ENCODE measurements at places on chromosomes 12 and 14.

DNA sequence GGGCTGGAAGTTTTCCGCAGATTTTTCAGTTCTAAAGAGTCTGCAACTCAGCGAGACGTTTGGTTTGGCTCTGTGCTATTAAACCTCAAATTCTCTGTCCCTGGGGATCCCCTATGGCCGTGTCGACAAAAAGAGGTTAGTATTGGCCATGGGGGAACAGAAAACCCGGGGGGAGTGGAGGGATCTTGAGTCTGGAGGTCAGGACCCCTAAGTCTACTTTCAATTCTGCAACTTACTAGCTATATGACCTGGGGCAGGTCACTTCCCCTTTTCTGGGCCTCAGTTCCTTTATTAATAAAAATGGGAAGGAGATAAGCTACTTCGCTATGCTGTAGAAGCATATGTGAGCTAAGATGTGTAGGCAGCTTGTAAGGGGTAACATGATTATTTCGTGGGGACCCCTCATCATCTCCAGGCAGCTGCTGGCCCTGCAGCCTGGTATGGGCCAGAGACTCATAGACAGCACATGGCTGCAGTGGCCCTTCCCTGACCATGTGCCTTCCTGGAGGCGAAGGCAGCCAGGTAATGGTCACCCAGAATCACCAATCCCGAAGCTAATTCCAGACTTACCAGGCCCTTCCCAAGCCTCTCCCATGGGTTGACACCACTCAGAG, 8.6 kb downstream of the ASB2 start:
- no peak for DNase-seq

DNA sequence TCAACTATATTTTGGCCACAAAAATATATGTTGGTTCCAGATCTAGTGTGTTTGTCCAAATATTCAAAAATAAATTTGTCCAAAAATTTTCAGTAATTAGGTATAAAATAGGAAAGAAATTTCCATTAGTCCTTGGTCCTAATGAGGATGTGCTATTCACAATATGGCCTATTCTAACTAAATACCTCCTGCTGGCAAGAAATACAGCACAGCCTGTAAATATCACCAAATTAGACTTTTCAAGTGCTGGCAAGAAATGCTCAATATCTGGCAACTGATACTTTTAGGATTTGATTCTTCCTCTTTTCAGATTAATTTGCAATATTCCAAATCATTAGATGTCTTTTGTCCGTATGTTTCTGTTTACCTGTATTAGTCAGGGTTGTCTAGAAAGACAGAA, 1446.2 kb downstream of the LRFN5 start:
- DNase-seq: no peak

DNA sequence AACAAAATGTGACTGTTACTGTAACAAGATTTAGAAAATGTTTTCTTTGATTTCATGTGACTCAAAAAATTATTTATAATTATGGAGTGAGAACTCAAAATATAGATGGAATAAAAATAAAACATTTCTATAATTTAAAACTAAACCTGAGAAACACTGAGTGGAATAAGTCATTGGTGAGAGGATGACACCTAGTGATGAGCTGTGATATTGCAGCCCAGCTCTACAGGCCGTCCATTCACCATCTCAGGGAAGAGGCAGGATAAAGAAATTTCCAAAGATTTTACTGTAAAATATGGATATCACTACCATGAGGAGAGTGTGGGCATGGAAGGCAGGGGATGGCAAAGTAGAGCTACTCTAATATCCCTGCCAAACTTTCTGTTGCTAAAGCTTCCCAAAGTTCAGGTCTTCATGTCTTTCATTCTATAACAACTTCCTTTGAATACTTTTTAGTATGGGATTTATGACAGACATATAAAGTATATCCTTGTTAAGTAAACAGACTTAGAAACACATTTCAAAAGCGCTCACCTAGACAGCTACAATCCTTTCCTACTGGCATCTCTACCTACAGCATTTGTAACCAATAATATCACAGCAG, 308.0 kb downstream of the ITPR2 start:
- DNase-seq: no peak

DNA sequence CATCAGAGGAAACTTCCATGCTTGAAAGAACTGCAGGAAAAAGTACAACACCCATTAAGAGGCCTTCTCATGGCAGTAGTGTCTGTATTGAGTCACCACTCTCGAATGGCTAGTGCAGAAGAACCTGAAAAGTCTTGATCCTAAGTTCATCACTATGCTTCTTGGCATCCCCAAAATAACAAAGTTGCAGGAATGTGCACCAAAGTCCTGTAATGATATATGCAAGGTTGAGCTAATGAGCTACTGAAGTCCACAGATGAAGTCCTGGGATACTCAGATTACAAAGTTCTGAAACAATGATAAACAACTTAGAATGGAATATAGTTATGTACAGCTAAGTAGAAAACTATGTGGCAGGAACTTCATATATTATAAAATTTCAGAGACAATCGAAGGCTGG, 545.4 kb downstream of the FOXG1 start:
- no peak for DNase-seq

GRCh38 chr12:75662511-75663159, 151.2 kb upstream of the KRR1 start:
- DNase-seq: no peak

GRCh38 chr12:57146961-57147944, at the start of gene LRP1-AS:
Gene LRP1-AS (minus strand): TSS chr12:57147619.
- no peak for DNase-seq

DNA sequence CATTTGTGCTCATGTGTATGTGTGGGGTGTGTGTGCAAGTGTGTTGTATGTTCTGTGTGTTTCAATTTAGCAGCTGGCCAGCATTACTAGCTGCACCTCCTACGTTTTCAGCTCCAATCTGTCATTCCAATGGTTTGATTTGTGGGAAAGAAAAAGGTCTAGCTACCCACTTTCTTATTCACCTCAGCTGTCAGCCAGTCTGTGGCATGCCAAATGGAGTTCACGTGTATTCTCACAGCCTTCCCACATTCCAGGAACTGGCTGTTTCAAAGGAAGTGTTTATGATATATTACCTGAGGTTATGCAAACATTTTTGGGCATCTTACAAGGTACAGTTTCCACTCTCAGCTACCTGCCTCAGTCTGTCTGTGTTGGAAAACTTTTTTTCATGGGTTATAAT, 220.2 kb upstream of the CPNE8 start:
- DNase-seq: no peak

- no peak for DNase-seq
Observed at GRCh38 chr12:1660304-1661187, 30.3 kb upstream of the ADIPOR2 start.

GRCh38 chr12:132523576-132524331, 33.8 kb downstream of the FBRSL1 start:
- DNase-seq: peak; percentile 60

DNA sequence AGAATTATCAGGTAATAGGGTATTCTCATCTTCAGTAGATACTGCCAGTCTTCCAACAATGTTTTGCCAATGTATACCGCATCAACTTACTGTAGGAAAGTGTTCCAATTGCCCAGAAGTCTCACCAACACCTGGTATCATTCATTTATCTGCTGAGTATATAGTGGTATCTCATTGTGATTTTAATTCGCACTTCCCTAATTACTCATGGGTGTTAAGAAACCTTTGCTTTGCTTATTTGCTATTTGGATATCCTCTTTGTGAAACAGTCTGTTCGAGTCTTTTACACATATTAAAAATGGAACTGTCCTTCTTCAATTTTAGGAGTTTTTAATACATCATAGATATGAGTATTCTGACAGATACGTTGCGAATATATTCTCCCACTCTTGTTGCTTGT, 6.1 kb downstream of the TM7SF3 start:
- DNase-seq: no peak

DNA sequence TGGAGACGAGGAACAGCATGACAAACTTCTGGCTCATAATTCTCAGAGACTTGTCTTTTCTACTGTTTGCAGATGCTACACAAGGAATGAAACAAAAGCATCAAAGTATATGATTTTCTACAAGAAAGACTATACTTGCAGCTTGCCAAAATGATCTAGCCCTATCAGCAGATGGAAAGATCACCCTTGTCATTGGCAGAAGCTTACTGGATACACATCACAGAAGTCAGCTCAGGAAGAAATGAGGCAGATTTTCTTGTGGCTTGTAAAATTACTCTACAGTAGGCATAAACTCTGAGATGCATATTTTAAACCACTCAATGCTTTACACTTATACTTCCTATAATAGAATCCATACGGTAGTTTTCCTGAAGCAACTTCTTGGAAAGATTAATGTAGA, 20.6 kb downstream of the E2F7 start:
- no peak for DNase-seq

- peak; percentile 76 for DNase-seq
Observed at GRCh38 chr14:61503167-61503801, 181.9 kb downstream of the PRKCH start.

GRCh38 chr14:21723431-21724045, 49.9 kb upstream of the OR4E1 start:
- no peak for DNase-seq

GRCh38 chr14:95835121-95835730, 41.4 kb upstream of the TUNAR start:
- no peak for DNase-seq

DNA sequence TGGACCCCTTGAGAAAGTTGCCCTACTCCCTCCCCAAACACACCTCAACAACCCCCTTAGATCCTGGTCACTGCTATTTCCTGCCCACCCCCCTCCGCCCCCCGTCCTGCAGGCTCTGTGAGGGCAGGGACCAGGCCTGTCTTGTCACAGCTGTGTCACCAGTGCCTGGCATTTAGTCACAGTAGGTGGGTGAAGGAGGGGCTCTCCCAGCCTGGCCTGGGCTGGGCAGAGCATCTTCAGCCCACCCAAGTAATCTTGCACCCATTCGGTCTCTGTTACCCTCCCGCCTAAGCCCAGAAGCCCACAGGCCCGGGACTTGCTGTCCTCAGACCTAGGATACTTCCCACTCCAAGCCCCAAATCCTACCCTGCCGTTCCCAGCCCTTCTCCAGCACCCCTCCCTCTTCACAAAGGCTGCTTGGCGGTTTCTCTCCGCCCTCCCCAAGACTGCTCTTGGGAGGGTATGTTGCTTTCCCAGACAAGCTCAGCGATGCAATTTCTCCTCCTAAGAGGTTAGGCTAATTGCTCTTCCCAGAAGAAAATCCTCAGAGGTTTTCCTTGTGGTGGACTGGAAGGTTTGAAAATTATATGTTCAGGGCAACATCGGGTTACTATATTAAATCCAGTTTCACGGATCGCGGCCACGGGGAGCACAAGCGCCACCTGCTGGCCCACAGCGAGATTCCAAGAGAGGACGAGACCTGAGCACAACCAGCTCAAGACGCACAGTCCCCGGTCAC, 50.8 kb upstream of the ZFP36L1 start:
- DNase-seq: peak; percentile 86

DNA sequence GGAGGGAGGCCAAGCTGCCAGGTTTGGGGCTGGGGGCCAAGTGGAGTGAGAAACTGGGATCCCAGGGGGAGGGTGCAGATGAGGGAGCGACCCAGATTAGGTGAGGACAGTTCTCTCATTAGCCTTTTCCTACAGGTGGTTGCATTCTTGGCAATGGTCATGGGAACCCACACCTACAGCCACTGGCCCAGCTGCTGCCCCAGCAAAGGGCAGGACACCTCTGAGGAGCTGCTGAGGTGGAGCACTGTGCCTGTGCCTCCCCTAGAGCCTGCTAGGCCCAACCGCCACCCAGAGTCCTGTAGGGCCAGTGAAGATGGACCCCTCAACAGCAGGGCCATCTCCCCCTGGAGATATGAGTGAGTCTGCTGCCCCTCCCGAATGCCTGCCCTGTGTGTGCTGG, 432 bp downstream of the IL25 start:
- no peak for DNase-seq

- DNase-seq: peak; percentile 79
Observed at GRCh38 chr12:107544937-107545336, 140.7 kb upstream of the PWP1 start.

GRCh38 chr14:90159146-90159545, 97.2 kb upstream of the PSMC1 start:
- no peak for DNase-seq

- DNase-seq: no peak
Observed at GRCh38 chr14:93775744-93776143, 12.5 kb downstream of the PRIMA1 start.

DNA sequence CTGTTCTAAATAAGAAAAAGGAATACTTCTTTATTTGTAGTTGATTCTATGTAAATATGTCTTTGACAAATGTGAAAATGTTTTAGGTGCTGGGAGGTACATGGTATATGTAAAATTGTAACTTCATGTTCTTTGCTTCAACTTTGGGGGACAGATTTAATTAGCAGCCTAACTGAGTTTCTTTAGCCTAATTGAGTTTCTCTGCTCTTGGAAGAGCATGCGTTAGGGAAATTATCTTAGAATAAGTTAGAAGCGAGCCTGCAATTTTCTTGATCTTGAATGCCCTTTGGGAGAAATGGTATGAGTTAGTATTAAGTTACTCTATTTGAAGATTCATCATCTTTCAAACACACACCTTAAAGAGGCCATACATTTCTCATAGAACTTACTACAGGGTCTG, 194.3 kb downstream of the AEBP2 start:
- DNase-seq: no peak

DNA sequence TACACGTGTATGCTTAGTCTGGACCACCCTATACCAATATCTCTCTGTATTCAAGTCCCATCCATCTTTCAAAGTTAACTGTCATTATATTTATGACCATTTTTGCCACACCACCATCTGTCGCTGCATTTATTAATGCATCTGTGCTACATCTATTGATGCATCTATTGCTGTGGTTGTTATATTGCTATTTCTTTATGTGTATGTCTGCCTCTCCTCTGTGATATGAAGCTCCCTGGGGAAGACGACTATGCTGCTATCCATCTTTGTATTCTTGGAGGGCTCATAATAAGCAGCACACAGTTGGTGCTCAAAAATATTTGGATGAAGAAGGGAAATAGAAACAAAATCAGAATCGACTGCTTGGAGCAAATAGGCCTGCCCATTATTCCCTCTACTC, 357.6 kb downstream of the RPS29 start:
- no peak for DNase-seq

DNA sequence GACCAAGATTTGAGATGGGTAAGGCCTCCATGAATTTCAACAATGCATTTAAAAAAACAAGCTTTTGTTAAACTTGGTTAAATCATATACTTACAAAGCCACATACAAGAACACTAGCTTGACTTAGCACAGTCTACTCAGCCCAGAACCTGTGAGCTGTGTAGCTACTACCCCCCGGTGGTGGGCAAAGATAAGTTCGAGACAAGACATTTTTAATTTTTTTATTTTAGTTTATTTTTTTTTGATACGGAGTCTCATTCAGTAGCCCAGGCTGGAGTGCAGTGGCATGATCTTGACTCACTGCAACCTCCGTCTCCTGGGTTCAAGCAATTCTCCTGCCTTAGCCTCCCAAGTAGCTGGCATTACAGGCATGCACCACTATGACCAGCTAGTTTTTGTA, 3.7 kb upstream of the NECAP1 start:
- DNase-seq: no peak
